ENCODE measurements at places on chromosomes 6 and 20.
A peak's percentile ranks its signal among the peaks of the same experiment; 100 is the strongest.

- no peak for DNase-seq
Measured at GRCh38 chr6:157288575-157288974, 34.7 kb downstream of the TMEM242 start.

GRCh38 chr20:63941282-63942081, 14.7 kb downstream of the UCKL1 start:
- peak; percentile 50 for DNase-seq

GRCh38 chr6:130020907-130021629, 2.7 kb downstream of the L3MBTL3 start:
- DNase-seq: peak; percentile 88

- no peak for DNase-seq
Measured at GRCh38 chr6:169229615-169230321, 23.9 kb downstream of the THBS2 start.

- no peak for DNase-seq
Measured at GRCh38 chr6:154462425-154462824, 48.1 kb downstream of the CNKSR3 start.

DNA sequence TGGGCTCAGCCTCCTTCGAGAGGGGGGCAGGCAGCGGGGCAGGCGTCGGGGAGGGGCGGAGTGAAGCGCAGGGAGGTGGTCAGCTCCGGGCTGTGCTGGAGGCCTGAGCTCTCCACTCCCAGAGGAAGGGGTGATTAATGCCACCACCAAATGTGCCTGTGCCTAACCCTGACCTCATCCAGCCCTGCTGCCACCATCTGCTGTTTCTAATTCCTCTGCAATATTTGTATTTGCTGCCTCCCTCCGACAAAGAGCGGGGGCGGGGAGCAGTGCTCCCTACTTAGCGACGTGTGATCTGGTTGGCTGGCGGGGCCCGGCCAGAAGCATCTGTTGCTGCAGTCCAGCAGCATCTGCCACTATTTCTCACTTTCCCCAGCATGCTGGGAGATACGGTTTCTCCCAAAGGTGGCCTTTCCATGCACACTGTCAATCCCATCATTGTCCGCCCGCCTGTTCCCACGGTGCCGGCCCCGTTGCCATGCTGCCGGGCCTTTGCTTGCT, 47.0 kb downstream of the DLL1 start:
- DNase-seq: no peak

Measured in adrenal gland (tissue), 19 donors.